ENCODE measurements at places on chromosomes 5 and 9. TPM values are rescaled to one million over a fixed set of nuclear protein-coding genes. Genes with fewer than 3 reads are reported as not detected.

The GRIN3A gene
- 0.14 TPM for total RNA-seq

The MEGF10 gene
- 1.1 TPM for total RNA-seq

The TTC23L gene
- 0.33 TPM for total RNA-seq

The SLC30A5 gene
- 37.6 TPM for total RNA-seq

The CCDC183 gene
- 3.2 TPM for total RNA-seq

The PCBD2 gene
- 5.9 TPM for total RNA-seq

The PPWD1 gene
- total RNA-seq = 53.7 TPM

The PCDHB15 gene
- 0.33 TPM for total RNA-seq

The EEIG1 gene
- 12.9 TPM for total RNA-seq

The TOR2A gene
- 7.2 TPM for total RNA-seq

The THBS4 gene
- total RNA-seq = 9.2 TPM

The RLN2 gene
- total RNA-seq = 5.2 TPM

The IFNK gene
- not detected for total RNA-seq

The OXCT1 gene
- total RNA-seq = 56.0 TPM

The LCN10 gene
- total RNA-seq = 1.2 TPM

The PCDHGA9 gene
- total RNA-seq = 0.66 TPM

The LOX gene
- 0.66 TPM for total RNA-seq

The ABCA2 gene
- 4.2 TPM for total RNA-seq

The CAMLG gene
- total RNA-seq = 34.2 TPM

The RNF38 gene
- total RNA-seq = 9.5 TPM

The AP3B1 gene
- 38.3 TPM for total RNA-seq

The PCDHB12 gene
- total RNA-seq = 0.19 TPM

The PAM gene
- total RNA-seq = 22.1 TPM

The HAVCR2 gene
- 14.5 TPM for total RNA-seq

The SV2C gene
- 0.05 TPM for total RNA-seq

The HSDL2 gene
- total RNA-seq = 27.6 TPM

The MYORG gene
- total RNA-seq = 0.52 TPM

The SPATA31D4 gene
- not detected for total RNA-seq

The GPBP1 gene
- total RNA-seq = 122 TPM

The NR4A3 gene
- 2.4 TPM for total RNA-seq

The PCDHB13 gene
- total RNA-seq = 0.14 TPM

The PLCXD3 gene
- 0.05 TPM for total RNA-seq

The TUSC1 gene
- total RNA-seq = 6.2 TPM

The RAD50 gene
- total RNA-seq = 17.6 TPM

The CDH10 gene
- 0.05 TPM for total RNA-seq

The ZFP62 gene
- 41.1 TPM for total RNA-seq

The ARID3C gene
- 0.09 TPM for total RNA-seq

The NR2F1 gene
- total RNA-seq = 2.3 TPM

The IFNA17 gene
- not detected for total RNA-seq

The PCDHGA2 gene
- 0.19 TPM for total RNA-seq

The IL9 gene
- 0.52 TPM for total RNA-seq

The ADAMTS19 gene
- 0.76 TPM for total RNA-seq

The IL5 gene
- total RNA-seq = not detected

The ANKRD33B gene
- total RNA-seq = 6.8 TPM

The DMRT3 gene
- 0.05 TPM for total RNA-seq

The GDNF gene
- 0.24 TPM for total RNA-seq

The ASTN2 gene
- 5.9 TPM for total RNA-seq

The HTR4 gene
- total RNA-seq = not detected

The FAM78A gene
- total RNA-seq = 19.6 TPM

The GPRIN1 gene
- total RNA-seq = 2.7 TPM

The POU5F2 gene
- total RNA-seq = 0.28 TPM

The OR2V1 gene
- total RNA-seq = 0.05 TPM

The SPARC gene
- 152 TPM for total RNA-seq

The NR2F1-AS1 gene
- 2.0 TPM for total RNA-seq

The TMEM232 gene
- total RNA-seq = 2.0 TPM
